Foreskin melanocyte (primary cell): ENCODE measurements at places on chromosomes 13 and 19.

DNA sequence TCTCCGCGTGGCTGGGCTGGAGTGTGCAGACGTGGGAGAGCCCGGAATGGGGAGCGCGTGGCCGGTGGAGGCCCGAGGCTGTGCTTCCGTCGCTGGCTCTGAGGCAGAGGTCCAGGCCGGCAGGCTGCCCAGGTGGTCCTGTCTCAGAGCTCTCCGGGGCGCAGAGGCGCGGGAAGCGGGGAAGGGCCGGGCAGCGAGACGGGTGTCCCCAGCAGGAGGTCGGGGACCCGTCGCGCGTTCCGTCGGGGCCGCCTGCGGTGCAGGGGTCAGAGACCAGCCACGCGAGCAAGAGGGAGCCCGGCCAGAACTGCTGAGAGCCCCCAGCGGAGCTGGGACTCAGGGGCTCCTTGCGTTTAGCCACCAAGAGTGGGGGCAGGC is 1.3 kb upstream of the C1QTNF9 start:
- DNase-seq: no peak

GRCh38 chr13:78265098-78265497 is 338.3 kb downstream of the POU4F1 start:
- DNase-seq: no peak

DNA sequence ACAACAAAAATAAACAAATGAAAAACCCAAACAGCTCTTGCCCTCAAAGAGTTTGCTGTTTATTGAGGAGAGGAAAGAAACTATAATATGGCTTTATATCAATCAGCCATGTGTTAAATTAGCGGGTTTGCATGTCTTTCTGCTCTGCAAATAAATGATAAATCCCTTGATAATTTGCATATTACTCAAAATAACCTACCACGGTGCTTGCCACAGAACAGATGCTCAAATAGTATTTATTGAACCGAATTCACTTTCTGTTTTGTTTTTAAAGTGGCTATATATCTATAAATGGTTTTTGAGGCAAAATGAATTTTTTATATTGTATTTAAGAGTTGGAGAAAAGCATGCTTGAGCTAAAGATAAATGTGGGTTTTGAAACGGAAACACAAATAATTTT is 428.1 kb downstream of the ITGBL1 start:
- no peak for DNase-seq

GRCh38 chr19:34961775-34962686 is 2.0 kb downstream of the ZNF792 start:
- DNase-seq: no peak

DNA sequence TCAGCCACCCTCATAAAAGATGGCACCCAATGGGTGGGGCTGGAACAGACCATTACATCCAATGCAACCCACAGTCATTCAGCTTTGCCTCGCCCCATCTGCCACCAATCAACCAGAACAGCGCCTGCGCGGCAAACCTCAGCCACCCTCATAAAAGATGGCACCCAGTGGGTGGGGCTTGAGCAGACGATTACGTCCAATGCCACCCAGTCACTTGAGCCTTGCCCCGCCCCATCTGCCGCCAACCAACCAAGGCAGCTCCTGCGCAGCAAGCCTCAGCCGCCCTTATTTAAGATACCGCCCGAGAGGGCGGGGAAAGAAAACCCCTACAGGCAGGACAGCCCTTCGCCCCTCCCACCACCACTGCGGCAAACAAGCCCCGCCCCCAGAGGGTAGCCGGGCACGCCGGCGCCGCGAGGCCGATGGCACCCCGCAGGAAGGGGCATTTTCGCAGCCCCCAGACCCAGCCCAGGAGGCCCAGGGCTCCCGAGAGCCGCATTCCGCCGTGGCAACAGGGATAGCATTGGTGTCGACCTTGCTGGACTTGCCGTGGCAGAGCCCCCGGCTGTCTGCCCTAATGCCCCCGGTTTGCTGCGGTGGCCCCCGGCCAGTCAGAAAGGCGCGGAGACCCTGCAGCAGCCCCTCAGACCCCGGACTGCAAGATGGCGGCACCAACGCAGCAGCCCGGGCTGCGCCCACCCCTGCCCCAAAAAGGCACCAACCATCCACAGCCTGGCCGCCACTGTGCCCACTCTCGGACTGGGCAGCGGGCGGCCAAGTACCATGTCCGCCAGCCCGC is 675 bp downstream of the PEG3 start:
- DNase-seq: no peak

DNA sequence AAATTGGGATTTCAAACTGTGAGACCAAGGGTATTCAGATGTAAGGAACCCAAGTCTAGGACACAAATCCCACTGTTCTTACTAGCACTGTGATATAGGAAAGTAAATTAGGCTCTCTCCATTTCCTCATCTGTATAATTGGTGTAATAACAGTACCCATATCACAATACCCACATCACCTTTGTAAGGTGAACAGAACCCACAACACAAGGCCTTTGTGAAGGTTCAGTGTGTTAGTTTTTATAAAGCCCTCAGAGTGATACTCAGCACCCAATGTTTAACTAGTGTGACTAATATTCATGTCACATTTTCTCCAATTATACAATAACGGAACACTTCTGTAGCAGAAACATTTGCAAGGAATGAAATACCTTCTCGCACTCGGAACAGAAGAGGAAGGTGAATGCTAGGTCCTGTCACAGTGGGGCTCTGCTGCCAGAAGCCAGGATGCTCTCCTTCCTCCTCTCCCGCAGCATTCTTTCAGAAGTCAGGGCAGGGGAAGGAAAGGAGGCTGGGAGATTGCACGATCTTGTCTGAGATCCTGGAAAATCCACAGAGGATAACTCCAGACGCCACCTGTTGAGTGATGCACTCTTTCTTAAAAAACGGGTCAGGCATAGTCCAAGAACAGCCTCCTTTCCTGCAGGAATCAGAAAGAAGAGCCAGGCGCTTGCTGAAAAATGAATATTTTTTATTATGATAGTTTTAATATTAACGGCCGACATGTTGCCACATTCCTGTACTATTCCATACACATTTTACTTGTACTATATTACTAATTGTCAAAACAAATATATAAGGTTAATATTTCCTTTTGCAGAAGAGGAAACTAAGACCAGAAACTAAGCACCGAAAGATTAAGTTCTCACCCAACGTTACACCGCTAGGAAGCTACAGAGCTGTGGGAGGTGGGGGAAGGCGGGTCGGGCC is 762 bp downstream of the ZNF45 start:
- no peak for DNase-seq

DNA sequence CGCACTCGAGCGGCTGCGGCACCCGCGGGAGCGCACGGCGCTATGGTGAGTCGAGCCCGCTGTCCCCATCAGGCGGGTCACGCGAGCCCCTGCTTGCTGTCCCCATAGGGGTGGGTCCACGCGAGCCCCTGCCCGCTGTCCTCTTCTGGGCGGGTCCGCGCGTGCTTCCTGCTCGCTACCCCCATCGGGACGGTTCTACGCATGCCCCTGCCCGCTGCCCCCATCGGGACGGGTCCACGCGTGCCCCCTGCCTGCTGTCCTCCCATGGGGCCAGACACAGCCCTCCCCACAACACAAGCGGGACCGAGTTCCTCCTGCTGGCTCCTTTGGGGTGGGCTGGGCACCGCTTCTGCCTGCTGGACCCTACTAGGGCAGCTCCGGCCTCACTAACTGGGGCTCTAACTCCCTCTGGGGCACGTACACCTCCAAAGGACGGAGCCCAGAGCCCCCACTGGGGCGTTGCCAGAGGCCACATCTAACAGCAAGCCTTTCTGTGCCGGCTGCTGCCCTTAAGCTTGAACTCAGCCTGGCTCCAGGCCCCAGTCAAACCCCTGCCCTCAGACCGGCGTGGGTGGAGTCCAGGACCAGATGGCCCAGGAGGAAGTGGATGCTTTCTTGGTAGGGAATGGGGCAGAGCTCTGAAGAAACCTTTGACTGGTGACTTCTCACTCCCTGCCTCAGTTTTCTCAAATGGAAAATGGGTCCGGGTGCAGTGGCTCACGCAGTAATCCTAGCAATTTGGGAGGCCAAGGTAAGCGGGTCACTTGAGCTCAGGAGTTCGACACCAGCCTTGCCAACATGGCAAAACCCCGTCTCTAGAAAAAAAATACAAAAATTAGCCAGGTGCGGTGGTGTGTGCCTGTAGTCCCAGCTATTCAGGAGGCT is 722 bp downstream of the COLGALT1 start:
- DNase-seq: peak; percentile 55

- DNase-seq: no peak
Observed at GRCh38 chr13:60620611-60621395, 223.8 kb downstream of the TDRD3 start.

DNA sequence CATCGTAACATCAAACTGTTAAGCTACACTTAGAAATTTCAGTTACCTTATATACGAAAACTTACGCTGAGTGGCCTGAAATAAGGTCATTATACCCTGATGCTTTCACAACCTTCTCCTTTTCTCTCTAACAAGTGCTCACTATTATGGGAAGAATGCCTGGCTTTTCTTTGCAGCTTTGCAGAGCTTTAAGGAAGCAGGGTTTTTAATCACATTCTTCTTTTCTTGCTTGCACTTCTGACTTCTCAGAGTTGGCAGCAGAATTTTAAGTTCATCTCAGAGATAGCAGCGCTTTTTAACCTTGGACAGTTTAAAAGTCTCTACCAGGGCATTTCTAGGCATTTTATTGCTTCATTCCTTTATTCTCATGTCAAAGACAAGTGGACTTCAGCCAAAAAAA is 285.1 kb downstream of the SPRY2 start:
- no peak for DNase-seq

GRCh38 chr13:55553701-55554100 is 1587.0 kb upstream of the PRR20A start:
- no peak for DNase-seq

- peak; percentile 82 for DNase-seq
Observed at GRCh38 chr19:29724102-29724641, 9.1 kb upstream of the C19orf12 start.

- no peak for DNase-seq
Observed at GRCh38 chr13:71880753-71881541, 13.9 kb upstream of the DACH1 start.
